NCI-H2029 treated with DMSO at 0.1 percent for 48 hours (cell line): ENCODE measurements at places on chromosomes 1 and 21.
A peak's percentile ranks its signal among the peaks of the same experiment; 100 is the strongest.

- DNase-seq, result no peak
Measured at GRCh38 chr1:20705203-20705755, 12.5 kb downstream of the KIF17 start.

DNA sequence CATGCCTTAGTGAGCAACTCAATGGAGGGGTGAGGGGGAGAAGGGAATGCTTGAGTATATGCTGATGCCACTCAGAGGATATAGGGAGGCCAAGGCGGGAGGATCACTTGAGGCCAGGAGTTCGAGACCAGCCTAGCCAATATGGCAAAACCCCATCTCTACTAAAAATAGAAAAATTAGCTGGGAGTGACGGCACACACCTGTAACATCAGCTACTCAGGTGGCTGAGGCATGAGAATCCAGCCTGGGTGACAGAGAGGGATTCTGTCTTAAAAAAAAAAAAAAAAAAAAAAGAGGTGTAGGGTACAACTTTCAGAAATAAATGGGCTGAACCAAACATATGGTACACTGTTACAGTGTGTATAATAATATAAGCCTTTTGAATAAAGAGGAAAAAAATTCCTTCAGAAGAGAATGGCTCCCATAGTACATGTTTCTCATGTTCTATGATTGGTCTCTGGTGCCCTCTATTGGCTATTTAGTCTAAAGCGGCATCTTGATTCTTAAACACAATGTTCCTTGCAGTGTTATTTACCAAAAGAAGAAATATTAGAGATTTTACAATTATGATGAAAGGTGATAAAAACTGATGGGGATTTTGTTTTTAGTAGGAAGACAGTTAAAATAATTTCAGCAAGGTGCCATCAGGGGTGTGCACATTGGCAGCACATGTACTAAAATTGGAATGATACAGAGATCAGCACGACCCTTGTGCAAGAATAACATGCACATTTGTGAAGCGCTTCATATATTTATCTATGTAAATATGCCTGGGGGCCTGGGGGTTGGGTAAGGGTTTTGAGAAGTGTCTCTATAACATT, 109.8 kb downstream of the PATJ start:
- peak; percentile 91 for DNase-seq

- DNase-seq, result no peak
Measured at GRCh38 chr1:33086384-33086850, 5.5 kb downstream of the AZIN2 start.

GRCh38 chr1:118921994-118922393, 66.1 kb downstream of the TBX15 start:
- DNase-seq, result no peak

DNA sequence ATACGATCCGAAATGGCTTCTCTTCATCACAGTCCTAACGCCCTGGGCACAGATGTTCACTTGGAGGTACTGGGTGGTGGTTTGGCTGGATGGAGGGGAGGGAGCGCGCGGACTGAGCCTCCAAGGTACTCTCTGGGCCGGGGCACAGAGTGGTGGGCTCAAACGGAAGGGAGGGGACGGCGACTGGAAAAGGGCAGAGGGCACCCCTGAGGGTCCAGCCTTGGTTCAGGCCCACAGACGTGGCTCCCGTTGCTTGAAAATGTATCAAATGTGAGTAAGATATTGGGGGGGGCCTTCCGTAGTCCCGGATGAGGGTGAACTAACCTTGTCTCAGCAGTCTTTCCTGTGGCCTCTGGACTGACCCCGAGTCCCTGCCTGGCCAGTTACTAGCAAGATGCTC, 463 bp downstream of the IL12RB2 start:
- DNase-seq, result no peak

GRCh38 chr1:184388971-184389370, 2.1 kb downstream of the C1orf21 start:
- DNase-seq, result no peak

- no peak for DNase-seq
Measured at GRCh38 chr1:95438218-95438948, 204.4 kb downstream of the RWDD3 start.

- DNase-seq, result no peak
Measured at GRCh38 chr1:53081384-53082066, 19.5 kb downstream of the PODN start.

DNA sequence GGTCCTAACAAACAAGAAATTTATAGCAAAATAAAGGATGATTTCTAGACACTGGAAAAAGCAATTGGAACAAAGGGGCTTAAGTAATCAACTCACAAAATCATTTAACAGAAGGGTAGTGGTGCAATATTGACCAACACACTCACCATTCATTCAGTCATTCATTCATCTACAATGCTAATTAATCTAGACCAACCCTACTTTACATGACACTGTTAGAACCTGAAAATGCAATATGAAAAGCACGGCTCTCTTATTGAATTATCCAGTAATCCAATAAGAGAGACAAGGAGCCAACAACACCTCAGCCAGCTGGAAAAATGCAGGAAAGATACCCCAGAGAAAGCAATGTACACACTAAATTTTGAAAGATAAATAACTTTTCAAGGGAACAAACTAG, 310.8 kb upstream of the NR5A2 start:
- no peak for DNase-seq

DNA sequence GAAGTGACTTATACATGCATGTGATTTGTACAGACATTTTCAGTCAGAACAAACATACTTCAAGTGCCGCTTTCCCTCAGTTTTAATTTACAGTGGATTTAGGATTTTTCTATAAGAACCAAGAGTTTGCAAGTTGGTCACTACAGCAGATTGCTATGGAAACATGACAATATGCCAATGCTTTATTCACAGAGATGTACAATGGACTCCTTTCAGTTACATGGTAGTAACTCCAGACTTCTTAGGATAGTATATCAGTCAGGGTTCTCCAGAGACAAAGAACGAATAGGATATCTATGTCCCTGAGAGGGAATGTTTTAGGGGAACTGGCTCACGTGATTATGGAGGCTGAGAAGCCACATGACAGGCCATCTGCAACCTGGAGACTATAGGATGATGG, 27.4 kb downstream of the IFI44 start:
- no peak for DNase-seq

DNA sequence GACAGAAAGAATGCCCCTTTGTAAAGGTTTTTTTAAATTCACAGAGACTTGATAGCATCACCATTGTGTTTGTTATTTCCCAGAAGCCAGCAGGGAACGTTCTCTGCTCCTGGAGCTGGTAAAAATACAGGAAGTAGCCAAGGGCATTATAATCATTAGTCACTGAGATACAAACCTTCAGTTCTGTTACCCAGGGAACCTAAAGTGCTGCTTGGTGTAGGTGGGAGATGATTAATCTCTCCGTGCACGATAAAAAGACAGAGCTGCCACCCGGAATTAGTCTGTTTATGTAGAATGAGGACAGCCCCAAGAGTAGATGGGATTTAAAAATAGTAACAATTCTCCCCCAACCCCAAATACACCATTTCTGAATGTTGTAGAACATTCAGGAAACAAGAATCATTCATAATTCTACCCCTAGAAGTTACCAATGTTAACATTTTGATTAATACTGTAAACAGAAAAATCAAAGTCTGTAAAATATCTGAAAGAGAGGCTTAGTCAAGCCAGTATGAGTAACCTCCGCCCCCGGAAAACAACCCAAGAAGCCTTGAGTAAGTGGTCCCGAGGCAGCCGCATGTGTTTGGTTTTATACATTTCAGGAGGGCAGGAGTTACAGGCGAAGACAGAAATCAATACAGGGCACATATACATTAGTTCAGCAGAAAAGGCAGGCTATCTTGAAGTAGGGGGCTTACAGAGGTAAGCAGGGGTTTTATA, 45.3 kb upstream of the CTBS start:
- no peak for DNase-seq

DNA sequence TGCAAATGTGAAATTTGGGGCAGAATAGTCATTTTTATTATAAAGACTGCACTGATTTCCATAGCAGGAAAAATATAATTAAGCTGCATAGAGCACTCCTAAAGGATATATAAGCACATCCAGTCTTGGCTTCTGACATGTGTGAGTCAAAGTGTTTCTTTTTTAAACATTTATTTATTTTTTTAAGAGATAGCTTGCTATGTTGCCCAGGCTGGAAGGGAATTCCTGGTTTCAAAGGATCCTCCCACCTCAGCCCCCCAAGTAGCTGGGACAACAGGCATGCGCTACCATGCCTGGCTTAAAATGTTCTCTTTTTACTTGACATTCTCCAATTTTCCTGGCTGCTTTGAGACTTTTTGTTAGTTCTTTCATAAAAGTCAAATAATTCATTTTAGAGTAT, 126.1 kb downstream of the HMCN1 start:
- no peak for DNase-seq

DNA sequence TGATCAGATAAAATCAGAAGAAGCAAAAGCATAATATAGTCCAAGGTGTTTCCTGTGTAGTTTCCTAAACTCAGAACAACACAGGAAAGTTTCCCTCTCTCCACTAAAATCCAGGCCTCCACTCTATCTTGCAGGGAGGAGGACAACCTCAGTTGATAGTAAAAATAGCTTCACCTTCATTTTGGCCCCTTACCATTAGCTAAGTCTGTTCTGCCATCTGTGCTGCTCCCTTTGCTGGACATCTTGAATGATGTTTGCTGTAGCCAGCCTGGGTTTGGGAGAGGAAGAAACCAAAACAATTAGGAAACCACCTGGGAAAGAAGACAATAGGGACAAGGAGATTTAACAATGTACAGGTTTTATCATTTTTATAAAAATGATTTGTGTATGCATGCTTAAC, 18.6 kb downstream of the DCAF8 start:
- no peak for DNase-seq

- DNase-seq, result no peak
Measured at GRCh38 chr1:86849756-86850155, 64.2 kb downstream of the SELENOF start.

GRCh38 chr1:203511513-203511912, 17.6 kb downstream of the OPTC start:
- DNase-seq, result no peak

DNA sequence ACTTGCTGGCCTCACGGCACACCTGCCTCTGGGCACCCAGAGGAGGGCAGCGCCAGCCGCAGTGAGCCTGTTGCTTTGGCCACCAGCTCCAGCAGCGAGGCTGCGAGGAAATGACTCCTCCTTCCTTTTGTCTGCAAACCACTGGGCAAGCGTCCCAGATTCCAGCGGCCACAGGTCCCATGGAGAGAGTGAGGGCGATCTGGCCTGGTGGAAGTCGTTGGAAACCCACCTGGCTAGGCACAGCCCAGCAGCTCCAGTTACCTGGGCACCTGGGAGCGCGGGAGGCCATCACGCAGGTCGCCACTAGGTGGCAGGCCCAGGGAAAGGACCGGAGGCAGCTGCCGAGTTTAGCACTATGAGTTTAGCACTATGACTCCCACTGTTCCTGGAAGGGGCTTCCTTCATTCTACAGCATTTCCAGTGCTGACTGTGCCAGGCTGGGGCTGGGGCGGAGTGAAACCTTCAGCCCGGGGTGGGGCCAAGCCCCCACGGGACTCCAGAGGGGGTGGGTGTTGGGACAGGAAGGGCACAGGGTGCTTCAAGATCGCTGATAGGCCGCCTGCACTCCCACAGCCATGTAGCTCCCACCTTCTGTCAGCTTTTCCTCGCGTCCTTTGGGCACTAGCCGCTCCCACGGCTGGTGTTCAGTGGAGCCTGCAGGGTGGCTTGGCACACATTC, 1.1 kb upstream of the ESPN start:
- peak; percentile 80 for DNase-seq

DNA sequence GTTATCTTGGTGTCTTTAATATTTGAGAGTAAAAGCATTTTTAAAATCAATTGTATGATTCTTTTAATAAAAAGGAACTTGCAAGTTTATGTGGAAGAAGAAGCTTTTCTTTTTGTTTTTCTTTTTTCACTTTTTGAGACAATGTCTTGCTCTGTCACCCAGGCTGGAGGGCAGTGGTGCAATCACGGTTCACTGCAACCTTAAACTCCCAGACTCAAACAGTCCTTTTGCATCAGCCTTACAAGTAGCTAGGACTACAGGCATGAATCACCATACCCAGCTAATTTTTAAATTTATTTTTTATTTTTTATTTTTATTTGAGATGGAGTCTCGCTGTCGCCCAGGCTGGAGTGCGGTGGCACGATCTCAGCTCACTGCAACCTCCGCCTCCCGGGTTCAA, 34.1 kb downstream of the CMPK1 start:
- DNase-seq, result no peak

GRCh38 chr1:55369474-55369873, 154.3 kb upstream of the USP24 start:
- no peak for DNase-seq

DNA sequence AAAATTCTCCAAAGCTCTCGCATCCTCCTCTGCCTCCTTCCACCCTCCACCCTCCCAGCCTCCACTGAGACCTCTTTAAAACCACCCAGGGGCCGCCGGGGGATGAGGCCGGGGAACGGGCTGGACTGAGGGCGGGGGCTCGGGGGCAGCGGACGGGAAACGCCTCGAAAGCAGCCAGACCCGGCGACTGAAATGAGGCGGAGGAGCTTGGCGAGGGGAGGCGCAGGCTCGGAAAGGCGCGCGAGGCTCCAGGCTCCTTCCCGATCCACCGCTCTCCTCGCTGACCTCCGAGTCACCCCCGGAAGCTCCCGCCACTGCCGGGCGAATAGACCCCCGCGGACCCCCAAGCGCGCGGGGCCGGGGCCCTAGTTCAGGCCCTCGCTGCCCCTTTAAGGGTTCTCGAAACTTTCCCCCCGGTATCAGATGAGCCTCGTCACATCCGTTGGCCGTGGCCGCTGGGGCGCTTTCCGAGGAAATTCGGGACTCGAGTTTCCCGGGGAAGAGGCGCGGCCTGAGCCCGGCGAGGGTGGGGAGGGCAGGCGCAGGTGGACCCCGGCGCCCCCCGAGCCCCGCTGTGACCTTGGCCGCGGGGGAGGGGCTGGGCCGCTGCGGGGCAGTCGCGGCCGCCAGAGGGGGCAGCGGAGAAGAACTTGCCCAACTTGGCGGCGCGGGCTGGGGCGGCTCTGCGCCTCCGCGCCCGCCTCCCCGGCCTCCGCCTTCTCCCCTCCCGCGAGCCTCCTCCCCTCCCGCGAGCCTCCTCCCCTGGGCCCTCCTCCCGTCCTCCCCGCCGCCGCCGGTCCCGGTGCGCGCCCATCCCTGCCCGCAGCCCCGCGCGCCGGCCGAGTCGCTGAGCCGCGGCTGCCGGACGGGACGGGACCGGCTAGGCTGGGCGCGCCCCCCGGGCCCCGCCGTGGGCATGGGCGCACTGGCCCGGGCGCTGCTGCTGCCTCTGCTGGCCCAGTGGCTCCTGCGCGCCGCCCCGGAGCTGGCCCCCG, at the start of gene BACE2:
Gene BACE2, plus strand, starts transcription at position 813 of the 995 bp plus-strand sequence. Its CDS starts 104 bp downstream, at position 917.
- no peak for DNase-seq

- DNase-seq, result no peak
Measured at GRCh38 chr1:67686267-67687197, 1.5 kb downstream of the GADD45A start.

GRCh38 chr1:58812926-58813325, 29.1 kb upstream of the JUN start:
- DNase-seq, result no peak

DNA sequence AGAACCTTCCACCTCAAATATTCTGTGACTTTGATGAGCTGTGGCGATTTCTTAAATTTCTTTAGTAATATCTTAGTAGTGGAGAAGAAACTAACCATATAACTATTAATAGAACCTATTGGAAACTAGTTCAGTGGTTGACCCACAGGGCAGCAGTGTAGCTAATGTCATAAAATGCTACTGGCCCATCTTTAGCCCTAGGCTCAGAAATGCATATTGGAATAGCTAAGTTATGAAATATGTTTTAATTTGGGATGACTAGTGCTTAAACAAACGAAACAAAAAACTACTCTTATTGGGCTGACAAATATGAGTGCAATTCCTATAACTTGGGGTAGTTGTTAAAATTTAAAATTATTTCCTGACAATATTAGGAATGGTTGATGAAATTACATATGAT, 20.2 kb downstream of the MACO1 start:
- no peak for DNase-seq
